Suppressor macrophage treated with lipopolysaccharide for 1 hour (primary cell): ENCODE measurements at places on chromosomes 1 and 21.
A peak's percentile ranks its signal among the peaks of the same experiment; 100 is the strongest.

DNA sequence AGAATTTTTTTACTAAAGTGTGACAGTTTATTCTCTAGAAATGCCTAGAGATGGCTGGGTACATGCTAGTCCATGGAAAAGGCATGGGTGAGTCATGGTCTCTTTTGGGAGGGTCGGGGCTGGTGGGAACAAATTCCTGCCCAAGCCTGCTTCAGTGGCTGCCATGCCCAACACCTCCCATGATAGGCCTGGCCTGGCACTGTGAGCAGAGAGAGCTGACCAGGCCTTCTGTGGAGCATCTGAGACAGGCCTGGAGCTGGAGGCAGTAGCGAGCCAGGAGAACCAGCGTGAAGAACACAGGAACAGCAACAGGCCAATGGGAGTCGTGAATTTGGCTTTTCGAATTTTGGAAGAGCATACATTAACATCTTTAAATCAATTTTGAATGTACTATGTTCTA, 209.2 kb downstream of the SDCCAG8 start:
- no peak for DNase-seq

- no peak for DNase-seq
Measured at GRCh38 chr1:36890776-36891175, 143.5 kb downstream of the GRIK3 start.

DNA sequence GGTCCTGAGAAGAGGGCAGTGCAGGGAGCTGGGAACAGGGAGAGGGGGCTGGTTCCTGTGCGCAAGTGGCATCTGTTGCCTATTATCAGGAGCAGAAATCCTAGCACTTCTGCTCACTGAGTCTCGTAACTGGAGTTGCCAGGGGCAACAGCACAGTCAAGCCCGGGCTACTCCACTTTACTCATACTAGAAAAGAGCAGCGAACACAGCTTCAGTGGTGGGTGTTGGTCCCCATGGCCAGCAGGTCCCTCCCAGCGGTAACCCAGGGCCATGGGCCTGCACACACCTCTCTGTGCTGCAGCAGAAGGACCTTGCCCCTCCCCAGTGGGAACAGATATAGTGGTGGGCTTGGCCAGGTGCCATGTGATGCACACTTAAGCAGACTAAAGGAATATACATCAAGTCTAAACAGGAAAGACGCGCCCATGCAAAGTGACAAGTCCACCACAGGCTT, 8.5 kb downstream of the PYCR2 start:
- no peak for DNase-seq

DNA sequence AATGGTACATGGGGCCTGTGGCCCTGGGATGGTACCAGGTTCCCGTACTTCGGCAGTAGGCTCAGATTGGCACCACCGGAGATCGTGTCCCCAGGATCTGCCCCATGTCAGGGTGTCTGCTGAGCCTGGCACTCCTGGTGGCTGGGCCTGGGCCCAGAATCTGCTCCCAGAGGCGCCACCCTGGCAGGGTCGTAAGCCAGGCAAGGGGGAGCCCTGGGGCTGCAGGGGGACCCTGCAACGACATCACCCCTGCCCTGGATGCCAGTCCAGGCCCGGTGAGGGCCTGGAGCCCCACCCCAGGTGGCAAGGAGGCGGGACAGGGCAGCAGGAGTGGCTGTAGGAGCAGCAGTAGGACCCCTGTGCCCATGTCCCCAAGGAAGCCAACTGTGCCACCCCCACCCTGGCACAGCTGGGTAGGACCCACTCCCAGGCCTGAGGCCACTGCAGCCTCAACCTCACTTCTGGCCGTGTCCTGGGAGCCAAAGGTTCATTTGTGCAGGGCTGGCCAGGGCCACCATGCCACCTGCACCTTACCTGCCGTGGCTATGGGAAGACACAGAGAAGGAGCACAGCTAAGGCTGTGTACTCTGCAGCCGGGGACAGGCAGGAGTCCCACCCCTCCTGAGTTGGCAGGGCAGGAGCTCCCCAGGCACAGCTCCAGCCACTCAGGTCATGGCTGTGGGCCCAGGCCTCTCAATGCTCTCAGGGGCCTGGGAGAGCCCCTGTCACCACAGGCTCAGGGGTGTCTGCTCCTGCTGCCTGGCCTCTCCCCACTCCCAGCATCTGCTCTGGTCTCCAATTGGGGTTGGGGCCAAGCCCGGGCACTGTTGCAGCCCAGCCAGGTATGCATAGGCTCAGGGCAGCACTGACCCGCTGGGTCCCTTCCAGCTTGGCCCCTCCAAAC, 141.7 kb downstream of the EIF4G3 start:
- DNase-seq, result no peak

DNA sequence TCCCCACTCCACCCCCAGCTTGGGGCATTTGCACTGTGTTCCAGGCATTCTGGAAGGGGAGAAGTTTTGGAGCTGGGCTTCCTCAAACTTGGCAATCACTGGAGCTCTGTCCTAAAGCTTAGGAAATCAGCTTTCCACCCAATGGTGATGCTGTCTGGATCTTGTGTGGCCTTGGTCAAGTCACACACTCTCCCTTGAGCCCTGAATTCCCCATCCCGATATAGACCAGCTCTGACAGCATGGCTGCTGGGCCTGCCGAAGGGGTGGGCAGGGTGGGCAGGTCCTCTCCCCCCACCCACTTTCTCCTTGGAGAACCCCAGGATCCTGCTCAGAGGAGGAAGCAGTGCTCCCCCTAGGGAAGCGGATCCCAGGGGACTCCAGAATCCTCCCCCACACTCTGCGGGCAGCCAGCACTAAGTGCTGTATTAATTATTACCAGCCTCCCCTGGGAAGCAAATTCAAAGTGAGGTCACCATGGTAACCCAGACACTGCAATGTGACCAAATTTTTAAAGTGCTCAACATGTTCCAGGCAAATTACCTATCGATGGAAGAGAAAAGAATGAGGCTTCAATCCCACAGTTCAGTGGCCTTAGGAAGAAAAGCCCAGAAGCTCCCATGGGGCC, 21.3 kb upstream of the LDLRAP1 start:
- no peak for DNase-seq

- peak; percentile 58 for DNase-seq
Measured at GRCh38 chr1:110307239-110307974, 31.8 kb upstream of the RBM15 start.

- DNase-seq, result peak; percentile 75
Measured at GRCh38 chr1:169041366-169041765, 65.1 kb upstream of the ATP1B1 start.

- DNase-seq, result peak; percentile 18
Measured at GRCh38 chr1:21816602-21817302, 4.7 kb downstream of the LDLRAD2 start.

GRCh38 chr1:11927866-11928592, 1.8 kb upstream of the KIAA2013 start:
- DNase-seq, result no peak

DNA sequence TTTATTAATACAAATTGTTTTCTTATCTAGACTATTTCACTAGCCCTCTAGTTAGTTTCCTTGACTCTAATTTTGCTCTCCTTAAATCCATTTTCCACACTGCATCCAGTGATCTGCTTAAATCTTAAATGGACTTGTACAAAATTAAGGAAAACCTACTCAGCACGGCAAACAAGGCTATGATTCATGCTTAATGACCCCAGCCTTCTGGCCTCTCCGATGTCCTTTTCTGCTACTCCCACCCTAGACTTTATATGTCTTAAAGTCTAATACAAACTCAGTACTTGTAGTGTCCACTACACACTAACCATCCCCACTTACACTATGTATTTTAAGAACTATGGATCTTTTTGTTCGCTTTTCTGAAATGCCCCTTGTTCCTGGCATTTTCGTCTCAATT, 2.2 kb downstream of the TMED5 start:
- DNase-seq, result no peak

- DNase-seq, result no peak
Measured at GRCh38 chr1:154519591-154519991, 17.4 kb upstream of the SHE start.

DNA sequence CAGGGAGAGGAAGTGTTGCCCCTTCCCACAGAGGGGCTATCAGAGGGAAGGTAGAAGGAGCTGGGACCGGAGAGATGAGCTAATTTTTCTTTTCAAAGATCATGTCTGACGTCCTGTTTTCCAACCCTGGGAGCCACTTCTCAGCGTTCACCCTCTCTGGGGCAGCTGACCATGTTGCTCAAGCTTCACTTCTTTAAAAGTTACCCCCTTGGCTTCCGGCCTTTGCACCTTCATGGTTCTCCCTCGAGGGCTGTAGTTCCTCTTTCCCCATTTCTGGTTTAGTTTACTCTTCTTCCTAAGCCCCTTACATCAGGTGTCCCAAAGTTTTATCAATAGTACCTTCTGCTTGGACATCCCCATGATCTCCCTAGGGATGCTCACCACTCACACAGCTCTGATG, 23.8 kb upstream of the CSF1 start:
- DNase-seq, result peak; percentile 73
